ENCODE measurements at places on chromosomes 2 and 18. TPM values are rescaled to one million over a fixed set of nuclear protein-coding genes. Genes with fewer than 3 reads are reported as not detected.

LONRF2 gene
- total RNA-seq = 11.2 TPM

MOB1A gene
- total RNA-seq = 119 TPM

TGFA gene
- 51.0 TPM for total RNA-seq

TLX2 gene
- total RNA-seq = 0.12 TPM

RGPD4 gene
- total RNA-seq = not detected

PLCL1 gene
- 4.4 TPM for total RNA-seq

ZRANB3 gene
- 4.8 TPM for total RNA-seq

ATP9B gene
- 28.5 TPM for total RNA-seq

STEAP3 gene
- 9.3 TPM for total RNA-seq

ADD2 gene
- 0.95 TPM for total RNA-seq

ZSWIM2 gene
- total RNA-seq = not detected

CAPN14 gene
- total RNA-seq = 0.14 TPM

WIPF1 gene
- 64.9 TPM for total RNA-seq

EVA1A gene
- total RNA-seq = 0.43 TPM

SPR gene
- 60.3 TPM for total RNA-seq

TMEM198 gene
- 4.4 TPM for total RNA-seq

SLC14A1 gene
- 96.9 TPM for total RNA-seq

TNFRSF11A gene
- 38.9 TPM for total RNA-seq

RTP5 gene
- total RNA-seq = not detected

ANKRD30BL gene
- total RNA-seq = not detected

AKAIN1 gene
- not detected for total RNA-seq

GRP gene
- not detected for total RNA-seq

EPAS1 gene
- total RNA-seq = 221 TPM

PRKAG3 gene
- total RNA-seq = not detected

NAT8 gene
- 2.4 TPM for total RNA-seq

OSBPL6 gene
- 6.3 TPM for total RNA-seq

EIF2AK2 gene
- total RNA-seq = 28.7 TPM

EHD3 gene
- total RNA-seq = 6.7 TPM

SEMA4F gene
- 12.5 TPM for total RNA-seq

BOLL gene
- total RNA-seq = not detected

HRH4 gene
- not detected for total RNA-seq

RNF125 gene
- total RNA-seq = 6.1 TPM

PROKR1 gene
- total RNA-seq = not detected

WNT10A gene
- total RNA-seq = 0.12 TPM

HOXD8 gene
- total RNA-seq = 1.7 TPM

CELF4 gene
- 3.8 TPM for total RNA-seq

UBR3 gene
- total RNA-seq = 39.0 TPM

SIGLEC15 gene
- 4.7 TPM for total RNA-seq

CCBE1 gene
- total RNA-seq = 0.75 TPM

OTX1 gene
- not detected for total RNA-seq

AFF3 gene
- 9.1 TPM for total RNA-seq

Measured in mucosa of gallbladder (tissue), 1 donor.